ENCODE measurements at places on chromosomes 16 and 17.

GRCh38 chr16:27993587-27993986 lies 69.9 kb downstream of the GSG1L start:
- DNase-seq: no peak

DNA sequence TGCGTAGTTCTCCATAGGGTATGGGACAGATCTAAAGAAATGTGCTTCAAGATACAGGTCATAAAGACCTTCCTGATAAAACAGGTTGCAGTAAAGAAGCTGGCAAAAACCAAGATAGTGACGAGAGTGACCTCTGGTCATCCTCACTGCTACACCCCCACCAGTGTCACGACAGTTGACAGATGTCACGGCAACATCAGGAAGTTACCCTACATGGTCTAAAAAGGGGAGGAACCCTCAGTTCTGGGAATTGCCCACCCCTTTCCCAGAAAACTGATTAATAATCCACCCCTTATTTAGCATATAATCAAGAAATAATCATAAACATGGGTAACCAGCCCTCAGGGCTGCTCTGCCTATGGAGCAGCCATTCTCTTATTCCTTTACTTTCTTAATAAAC lies 46.3 kb downstream of the CLEC19A start:
- DNase-seq: no peak

DNA sequence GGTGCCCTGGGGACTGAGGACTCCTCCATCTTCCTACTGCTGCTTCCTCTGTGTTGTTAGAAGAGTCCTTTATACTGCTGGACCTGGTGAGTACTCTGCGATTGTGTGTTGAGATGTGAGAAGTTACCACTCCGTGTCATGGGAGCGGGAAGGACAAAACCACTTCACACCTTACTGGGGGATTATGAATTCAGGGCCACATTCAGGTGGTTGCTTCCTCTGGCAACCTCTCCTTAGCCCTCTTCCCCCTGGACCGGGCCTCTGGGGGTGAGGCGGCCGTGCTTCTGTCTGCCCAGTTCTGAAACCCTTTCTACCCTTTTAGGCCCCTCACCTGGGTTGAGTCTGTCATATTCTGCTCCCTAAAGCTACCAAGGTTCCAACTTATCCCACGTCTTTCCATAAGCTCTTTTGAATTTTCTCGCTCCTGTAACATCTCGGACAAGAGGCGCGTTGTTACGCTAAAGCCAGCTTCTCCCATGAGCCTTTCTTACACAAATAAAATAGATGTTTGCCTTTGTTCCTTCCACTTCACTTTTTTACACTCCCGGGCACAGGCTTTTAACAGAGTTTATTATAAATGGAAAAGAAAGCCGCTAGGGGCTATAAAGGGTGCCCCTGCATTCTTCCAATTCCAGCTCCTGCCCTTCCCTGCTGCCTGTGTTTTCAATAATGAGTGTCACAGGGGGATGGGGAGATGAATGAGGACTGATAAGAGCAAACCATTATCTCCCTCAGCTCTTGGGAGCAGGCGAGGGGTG lies 20.7 kb upstream of the CDH13 start:
- DNase-seq: no peak

GRCh38 chr16:26667307-26667706 lies 399.4 kb upstream of the C16orf82 start:
- DNase-seq: no peak

DNA sequence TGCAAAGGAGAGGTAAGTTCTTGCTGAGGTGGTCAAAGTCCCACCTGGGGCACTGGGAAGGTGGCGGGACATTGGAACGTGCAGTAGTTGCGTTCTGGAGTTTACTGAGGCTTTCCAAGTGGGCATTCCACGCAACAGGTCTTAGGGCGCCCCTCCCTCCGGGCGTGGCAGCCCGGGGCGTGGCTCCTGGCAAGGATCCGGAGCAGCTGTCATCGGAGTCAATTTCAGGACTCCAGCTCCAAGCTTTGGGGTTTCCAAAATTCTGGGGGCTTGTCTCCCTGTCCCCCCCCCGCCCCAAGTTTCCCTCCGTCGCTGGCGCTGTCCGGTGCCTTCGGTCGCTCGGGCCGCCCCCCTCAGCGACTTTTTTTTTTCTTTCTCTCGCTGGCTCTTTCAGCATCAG lies 43.1 kb upstream of the AMZ2 start:
- DNase-seq: no peak

DNA sequence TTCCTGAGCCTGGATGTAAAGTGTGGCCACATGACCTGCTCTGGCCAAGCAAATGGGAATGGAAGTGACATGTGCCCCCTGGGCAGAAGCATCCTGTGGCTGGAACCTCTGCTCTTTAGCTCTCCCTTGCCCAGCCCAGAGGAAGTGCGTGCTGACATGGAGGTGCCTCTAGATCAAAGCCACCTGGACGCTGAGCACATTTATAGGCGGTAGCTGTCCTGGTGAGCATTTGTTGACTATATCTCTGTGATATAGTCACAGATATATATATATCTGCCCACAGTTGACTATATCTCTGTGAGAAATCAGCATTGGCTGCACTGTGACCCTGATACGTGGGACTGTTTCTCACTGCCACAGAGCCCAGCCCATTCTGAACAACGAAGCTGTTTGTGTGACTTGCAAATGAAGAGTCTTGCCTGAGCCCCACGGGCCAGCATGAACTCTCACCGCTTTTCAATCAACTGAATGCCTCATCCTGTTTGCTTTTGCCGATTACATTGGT lies 118.8 kb downstream of the C16orf95 start:
- no peak for DNase-seq

DNA sequence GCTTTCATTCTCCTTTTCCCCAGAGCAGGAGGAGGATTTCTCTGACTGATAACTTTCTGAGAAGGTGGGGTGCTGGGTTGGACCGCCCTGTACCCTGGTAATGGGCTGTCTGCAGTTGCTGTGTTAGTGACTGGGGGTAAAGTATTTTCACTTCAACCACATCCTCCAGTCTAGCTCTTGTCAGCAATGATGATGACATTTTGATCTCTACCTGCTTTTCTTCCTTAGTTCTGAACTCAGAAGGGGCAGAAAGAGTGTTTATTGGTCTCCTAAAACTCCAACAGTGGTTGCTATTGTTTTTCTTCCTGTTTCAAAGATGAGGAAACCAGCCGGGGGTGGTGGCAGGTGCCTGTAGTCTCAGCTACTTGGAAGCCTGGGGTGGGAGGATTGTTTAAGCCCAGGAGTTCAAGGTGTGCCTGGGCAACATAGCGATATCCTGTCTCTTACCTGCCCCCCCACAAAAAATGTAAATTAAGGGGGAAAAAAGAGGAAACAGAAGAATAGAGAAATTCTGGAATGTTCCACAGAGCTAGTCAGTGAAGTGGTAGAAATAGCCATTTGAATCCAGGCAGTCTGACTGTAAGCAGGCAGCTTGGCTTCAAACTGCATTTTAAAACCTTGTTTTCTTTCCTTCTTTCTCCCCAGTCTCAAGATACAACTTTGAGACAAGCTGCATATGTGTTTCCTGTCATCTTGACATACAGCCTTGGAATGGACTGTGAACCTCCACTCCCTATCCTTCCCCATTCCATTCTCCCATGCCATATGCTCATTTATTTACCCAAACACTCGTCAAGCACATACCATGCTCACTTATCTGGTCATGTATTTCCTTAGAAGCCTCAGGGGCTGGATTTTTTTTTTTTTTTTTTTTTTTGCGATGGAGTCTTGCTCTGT lies 3.3 kb upstream of the N4BP1 start:
- DNase-seq: no peak

- no peak for DNase-seq
These were observed 341.0 kb downstream of the CPPED1 start for GRCh38 chr16:12462426-12463280.

- DNase-seq: no peak
These were observed 19.6 kb upstream of the MYH10 start for GRCh38 chr17:8650119-8650499.

GRCh38 chr17:72759301-72759700 lies 333.2 kb downstream of the SLC39A11 start:
- no peak for DNase-seq

DNA sequence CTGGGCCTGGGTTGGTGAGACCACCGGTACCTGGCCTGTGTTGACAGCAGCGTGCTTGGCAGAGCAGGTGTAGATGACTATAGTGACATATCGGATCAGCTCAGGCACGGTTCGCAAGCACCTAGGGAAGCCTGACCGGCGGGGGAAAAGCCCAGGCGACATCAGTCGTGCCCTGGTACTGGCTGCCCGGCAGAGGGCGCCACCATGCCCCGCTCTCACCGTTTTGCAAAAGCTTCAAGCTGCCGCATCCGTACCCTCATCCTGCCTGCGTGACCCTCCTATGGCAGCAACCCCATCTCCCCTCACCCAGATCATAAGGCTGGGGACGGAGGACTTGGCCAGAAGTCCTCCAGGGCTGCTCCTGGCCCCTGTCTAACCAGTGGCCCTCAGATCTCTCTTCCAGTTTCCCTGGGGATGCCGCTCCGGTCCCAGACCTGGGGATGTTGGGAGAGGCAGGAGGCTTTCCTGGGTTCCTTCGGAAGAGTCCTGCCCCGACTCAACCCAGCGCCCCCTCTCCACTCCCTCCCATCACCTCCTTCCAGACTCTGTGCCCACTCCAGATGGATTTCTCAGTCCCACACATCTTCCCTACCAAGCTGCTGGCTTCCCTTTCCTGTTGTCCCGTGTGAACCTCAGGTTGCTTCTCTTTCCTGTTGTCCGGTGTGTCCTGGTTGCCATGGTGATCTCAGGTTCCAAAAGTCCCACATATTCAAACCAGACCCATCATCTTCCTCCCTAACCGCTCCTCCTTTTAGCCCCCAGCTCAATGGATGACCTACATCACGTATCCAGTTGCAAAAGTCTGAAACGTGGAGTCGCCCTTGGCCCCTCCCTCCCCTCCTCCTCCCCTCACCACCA lies 13.7 kb downstream of the ALOX12B start:
- peak; percentile 4 for DNase-seq

DNA sequence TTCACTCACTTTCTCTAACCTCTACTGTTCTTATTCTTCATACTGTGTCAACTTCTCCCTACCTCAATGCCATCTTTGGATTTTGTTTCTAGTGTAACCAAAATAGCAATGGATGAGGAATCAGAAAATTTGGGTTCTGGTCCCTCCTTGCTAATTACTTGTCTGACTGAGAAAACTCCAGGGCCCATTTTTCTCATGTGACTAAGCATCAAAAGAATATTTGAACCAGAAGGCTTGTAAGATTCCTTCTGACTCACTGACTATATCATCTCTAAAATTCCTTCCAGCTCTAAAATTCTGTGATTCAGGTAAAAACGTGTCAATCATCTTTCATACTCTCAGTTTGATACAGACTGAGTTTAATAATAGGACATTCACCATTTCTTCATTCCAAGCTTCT lies 57.9 kb downstream of the BRIP1 start:
- DNase-seq: no peak
